HEK293T (cell line): ENCODE measurements at places on chromosomes 16 and 17.

- no peak for DNase-seq
Observed at GRCh38 chr17:42233156-42233555, 38.9 kb upstream of the GHDC start.

DNA sequence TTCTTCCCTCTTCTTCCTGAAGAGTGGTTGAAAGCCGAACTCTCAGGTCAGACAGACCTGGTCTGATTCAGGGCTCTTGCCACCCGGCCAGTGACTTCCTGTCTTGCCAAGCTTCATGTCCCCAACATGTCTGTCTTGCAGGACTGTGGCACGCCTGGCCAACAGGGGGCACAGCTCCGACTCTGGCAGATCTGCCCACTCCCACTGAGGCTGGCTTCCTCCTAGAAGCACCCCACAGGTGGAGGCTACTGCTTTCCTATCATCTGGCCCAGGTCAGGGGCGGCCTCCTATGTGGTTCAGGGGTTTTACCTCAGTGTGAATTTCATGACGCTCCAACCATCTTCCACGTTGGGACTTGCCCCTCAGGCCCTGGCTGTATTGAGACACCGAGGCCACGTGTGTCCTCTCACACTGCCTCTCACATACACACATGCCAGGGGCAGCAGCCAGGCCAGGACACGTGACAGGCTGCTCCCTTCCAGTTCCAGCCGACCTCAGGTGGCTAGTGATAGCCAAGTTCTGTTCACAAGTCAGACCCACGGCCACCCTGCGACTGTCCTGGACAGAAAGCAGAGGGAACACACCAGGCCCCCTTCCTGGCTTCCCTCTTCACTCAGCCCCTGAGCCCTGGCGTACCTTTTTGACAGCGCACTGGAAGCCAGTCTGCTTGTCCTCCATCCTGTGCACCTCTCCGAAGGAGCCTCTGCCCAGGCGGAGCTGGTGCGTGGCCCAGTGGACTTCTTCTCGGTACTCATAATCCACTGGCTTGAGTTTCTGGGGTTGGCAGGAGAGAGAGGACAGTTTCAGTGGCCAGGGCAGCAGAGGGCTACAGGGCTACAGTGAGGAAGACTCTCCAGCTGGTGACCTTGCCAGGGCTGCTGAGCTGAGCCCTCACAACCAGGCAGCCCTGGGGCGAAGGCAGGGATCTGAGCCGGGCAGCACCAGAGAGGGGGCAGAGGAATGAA lies 22.6 kb upstream of the SPATA32 start:
- no peak for DNase-seq

DNA sequence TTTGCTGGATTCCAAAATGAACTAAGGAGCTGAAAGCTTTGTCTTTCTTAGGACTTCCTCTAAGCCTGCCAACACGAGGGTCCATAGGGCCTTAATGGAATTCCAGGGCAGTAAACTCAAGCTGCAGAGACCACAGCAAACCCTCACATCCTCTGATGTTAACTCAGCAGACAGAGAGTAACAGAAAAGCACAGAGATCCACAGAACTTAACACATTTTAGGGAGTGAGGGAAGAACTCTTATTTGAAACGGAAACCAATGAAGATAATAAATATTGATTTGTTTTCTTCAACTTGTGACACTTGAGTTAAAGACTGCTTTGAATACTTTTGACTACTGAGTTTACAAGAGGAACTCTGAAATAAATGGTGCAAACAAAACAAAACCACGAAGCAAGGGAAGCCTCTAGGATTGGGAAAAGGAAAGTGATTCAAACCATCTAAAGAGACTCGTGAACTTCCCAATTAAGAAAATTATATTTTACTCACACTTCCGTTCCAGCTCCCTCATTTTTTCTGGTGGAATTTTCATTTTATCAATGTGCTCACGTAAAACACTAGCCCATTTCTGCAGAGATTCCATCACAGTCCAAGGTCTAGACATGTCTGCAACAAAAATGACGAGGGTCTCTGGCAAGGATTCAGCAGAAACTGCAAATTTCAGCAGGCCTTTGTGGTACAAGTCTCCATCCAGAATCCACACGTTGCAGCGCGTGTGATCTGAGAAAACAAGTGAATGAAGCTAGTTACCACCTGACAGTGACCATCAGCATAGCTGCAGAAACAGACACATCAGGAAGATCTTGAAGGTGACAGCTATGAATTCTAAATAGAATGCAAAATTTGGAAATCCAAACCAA lies 9.2 kb downstream of the DYNC1LI2 start:
- DNase-seq, result no peak

DNA sequence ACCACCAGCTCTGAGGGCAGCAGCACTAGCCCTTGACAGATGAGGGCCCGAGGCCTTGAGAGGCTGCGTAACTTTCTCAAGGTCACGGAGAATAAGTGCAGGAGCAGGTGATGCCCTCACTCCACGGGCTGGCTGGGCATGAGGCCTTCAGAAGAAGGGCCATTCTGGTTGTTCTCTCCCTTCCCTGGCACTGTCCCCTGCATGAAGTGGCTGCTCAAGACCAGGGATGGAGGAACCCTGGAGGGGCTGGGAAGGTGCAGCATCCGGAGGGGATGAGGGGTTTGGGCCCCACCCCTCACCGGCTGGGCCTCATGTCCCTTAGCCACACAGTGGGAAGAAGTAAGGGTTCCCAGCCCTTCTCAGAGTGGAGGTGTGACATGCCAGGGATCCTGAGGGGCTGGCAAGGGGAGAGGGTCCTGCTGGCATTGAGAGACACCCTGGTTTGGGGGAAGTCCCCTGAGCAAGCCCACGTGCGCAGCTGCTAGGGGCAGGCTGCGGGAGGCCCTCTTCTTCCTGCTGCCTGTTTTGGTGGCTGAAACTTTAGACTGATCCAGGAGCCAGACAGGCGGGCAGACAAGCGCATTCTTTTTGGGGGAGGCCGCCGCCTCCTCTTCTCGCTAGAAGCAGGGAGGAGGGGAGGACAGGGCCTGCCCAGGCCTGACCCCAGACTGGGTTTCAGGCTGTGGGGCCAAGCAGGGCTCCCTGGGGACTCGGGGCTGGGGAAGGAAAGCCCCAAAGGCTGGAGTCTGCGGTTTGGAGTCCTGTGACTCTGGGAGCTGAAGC lies 74.0 kb downstream of the N4BP1 start:
- DNase-seq, result no peak

DNA sequence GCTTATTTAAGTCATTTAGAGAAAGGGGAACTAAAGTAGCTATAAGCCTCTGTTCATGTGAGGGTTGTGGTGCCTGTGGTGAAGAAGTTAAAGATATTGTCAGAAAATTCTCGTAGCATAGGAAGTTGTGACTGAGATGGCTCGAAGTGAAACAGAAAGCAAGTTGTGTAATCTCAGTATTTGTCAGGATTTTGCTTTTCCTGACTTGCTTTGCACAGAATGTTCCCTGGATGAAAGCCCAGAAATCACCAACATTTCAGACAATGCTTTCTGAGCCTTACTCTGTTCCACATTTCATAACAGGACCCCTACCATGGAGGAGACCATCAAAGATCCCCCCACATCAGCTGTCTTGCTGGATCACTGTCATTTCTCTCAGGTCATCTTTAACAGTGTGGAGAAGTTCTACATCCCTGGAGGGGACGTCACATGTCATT lies 10.6 kb downstream of the CALCOCO2 start:
- DNase-seq, result no peak
